Cerebellar nuclear complex (tissue), 1 donor: ENCODE measurements at places on chromosomes 5 and 9.

DNA sequence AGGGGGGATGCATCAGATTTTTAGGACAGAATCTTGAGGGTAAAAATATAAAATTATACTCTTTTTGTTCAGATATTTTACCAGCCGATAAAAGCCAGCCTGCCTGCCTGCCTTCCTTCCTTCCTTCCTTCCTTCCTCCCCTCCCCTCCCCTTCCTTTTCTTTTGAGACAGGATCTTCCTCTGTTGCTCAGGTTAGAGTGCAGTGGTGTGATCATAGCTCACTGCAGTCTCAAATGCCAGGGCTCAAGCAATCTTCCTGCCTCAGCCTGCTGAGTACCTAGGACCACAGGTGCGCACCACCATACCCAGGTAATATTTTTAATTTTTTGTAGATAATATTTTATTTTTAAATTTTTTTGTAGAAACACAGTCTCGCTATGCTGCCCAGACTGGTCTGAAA, 330.0 kb downstream of the CCDC171 start:
- DNase-seq, result no peak

DNA sequence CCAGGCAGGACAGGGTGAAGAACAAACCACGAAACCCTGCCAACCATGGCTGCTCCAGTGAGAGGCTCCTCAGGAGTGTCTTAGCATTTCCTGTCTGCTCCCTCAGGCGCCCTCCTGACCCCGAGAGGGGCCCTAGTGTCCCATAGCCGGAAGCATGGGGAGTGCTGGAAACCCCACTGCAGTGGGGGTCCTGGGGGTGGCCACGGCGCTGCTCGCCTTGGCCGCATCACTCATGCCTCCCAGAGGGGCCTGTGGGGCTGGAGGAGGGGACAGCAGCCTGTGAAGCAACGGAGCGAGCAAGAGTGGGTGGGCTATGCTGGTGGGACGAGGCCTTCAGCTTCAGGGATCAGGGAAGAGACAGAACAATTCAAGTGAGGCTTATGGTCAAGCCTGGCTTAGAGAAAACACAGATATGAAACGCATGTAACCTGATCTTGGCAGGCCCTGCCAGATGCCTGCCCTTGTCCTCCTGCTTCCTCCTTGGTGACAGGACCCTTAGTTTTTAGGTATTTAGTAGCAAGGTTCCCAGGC, 219.1 kb downstream of the FANCC start:
- DNase-seq, result no peak

GRCh38 chr5:54832045-54832444, 153.3 kb downstream of the ESM1 start:
- no peak for DNase-seq

DNA sequence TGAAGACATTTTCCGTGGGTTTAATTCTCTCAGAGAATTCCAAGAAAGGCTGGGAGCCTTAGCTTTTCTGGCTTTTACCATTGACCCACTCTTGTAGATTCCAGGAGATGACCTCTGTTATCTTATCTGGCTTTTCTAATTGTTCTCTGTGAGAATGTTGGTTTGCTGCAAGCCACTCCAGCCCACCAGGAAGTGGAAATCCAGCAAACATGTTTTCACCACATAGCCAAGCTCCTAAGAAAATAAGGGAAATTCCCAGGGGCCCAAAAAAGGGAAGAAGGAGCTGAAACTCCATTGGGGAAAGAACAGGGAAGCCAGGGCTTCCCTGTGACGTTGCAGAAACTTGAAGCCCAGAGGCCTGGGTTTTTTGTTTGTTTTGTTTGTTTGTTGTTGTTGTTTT, 19.7 kb downstream of the GPR107 start:
- no peak for DNase-seq

DNA sequence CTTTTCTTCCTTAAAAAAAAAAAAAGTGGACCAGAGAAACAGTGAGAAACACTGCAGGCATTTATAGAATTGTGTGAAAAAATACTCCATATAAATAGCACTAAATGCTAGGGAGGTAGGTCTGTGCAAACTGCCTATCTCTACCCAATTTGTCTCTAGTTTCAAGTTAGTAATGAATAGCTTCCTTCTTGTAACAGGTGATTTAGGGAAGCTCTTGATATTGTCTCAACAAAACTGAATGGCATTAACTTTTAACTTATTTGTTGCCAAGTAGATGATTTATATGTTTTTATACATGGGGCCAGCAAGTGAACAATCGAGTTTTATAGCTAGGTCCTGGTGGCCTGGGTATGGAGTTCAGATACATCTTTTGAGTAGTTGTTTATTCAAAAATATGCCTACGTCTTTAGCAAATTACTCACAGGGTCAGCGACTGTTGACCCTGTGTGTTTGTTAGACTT, 283.6 kb downstream of the NR3C1 start:
- no peak for DNase-seq

DNA sequence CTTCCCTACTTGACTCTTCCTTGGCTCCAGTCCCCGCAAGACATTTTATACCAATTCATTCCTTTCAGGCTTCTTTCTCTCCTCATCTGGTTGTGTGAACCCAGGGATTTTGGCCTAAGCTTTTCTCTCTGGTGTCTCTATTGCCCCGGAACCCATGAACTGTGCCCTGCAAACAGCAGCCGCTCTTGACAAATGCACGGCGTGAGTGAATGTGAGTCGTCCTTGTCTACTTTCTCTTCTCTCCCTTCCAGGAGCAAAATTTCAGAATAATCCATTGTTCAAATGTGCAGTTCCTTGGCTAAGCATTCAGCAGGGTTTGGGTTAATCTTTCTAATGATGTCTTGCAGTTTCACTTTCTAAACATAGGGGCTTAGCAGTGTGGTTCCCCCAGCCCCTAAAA, 250.4 kb upstream of the IRX4 start:
- DNase-seq, result no peak

DNA sequence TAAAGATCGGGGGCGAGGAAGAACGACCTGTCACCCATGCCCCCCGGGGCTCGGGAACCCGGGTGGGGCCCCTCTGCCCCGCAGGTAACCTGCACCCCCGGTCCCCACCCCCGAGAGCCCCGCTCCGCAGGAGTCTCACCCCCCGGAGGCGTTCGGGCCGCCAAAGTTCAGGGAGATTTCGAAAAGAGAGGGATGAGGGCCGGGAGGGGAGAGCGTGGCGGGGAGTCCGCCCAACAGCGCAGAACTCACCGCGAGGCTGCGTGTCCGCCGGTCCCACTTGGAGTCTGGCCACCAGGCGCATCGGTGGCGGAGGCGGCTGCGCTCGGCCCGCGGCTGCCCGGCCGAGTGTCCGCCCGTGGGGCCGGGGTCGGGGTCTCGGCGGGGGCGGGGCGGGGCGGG, at the start of gene PHF19:
Gene PHF19 (minus strand): TSS at position 347 of the 399 bp plus-strand sequence. CDS start 2,447 bp downstream, outside the sequence.
- no peak for DNase-seq

- peak; percentile 41 for DNase-seq
Observed at GRCh38 chr5:178428341-178429155, 161.6 kb downstream of the COL23A1 start.

DNA sequence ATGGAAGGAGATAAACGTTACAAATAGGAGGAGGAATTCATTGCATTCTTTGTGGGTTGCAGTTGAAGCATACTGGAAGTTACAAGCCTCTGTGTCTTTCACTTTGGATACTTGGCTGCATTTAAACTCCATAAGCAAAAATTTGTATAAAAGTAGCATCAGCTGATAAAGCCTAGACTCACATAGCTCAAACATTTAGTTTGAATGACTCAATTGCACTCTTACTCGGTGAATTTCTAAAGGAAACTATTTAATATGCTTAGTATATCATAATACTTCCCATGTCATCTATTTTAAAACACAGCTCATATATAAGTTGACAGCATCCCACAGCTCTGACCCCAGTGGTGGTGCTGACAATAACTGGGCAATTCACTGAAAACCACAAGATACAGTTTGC, 596.6 kb upstream of the ZNF608 start:
- no peak for DNase-seq

GRCh38 chr5:35016174-35017051, 31.3 kb downstream of the AGXT2 start:
- DNase-seq, result no peak

DNA sequence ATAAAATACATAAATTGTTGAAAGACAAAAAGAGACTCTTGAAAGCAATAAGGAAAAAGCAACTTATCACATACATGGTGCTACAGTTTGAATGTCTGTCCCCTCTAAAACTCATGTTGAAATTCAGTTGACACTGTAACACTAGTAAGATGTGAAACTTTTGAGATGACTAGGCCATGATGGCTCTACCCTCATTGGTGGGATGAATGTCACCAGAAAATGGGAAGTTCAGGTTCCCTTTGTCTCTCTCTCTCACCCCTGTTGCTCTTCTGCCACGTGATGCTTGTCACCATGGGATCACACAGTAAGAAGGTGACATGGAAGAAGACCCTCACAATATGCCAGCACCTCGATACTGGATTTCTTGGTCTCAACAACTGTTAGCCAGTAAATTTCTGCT, 50.3 kb upstream of the SPTLC1 start:
- DNase-seq, result no peak
